8988T (cell line): ENCODE measurements at places on chromosomes 11 and 22.

- no peak for DNase-seq
Measured at GRCh38 chr11:59901306-59901705, 22.7 kb downstream of the OOSP3 start.

GRCh38 chr11:19953909-19954308 lies 206.4 kb downstream of the DBX1 start:
- no peak for DNase-seq

GRCh38 chr11:45048313-45048841 lies 97.7 kb upstream of the TP53I11 start:
- no peak for DNase-seq

DNA sequence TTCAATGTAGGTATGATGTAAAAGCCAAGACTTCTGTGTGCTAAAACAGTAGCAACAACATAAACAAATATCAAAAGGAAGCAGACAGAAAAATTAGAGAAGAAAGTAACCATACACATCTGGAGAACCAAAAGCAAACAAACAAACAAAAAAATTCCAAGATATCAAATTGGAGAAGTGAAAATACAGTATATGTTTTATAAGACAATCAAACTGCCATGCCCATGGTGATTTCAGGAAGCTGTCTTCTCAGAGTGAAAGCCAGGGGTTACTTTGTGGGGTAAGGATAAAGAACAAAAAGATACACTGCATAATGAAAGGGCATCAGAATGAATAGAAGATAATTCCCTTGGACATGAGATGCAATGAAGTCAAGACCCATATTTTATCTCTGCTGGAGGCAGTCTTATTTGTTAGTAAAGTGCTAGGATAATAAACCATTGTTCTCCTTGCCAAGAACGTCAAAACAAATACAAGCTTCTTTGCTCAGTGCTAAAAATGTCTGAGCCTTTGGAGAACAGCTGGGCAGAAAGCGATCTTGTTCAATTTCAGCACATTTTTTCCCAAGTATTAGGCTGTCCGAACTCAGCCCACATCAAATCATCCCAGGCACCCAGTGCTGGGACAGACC lies 38.1 kb upstream of the LDLRAD3 start:
- DNase-seq: no peak

GRCh38 chr22:40739721-40740120 lies 60.4 kb downstream of the MCHR1 start:
- no peak for DNase-seq

GRCh38 chr11:128453444-128454336 lies 133.7 kb downstream of the ETS1 start:
- DNase-seq: no peak

- peak; percentile 51 for DNase-seq
Measured at GRCh38 chr11:68146704-68147474, 25.7 kb upstream of the CHKA start.

- no peak for DNase-seq
Measured at GRCh38 chr22:49760280-49760629, 67.4 kb downstream of the BRD1 start.

GRCh38 chr11:112734207-112734606 lies 227.0 kb upstream of the NCAM1 start:
- no peak for DNase-seq

GRCh38 chr11:18419040-18419439 lies 6.9 kb downstream of the LDHC start:
- DNase-seq: no peak

GRCh38 chr11:18144243-18144642 lies 11.9 kb downstream of the MRGPRX3 start:
- DNase-seq: no peak

- no peak for DNase-seq
Measured at GRCh38 chr22:29028468-29028867, 33.2 kb downstream of the C22orf31 start.

GRCh38 chr22:41732096-41732772 lies 32.9 kb downstream of the MEI1 start:
- DNase-seq: no peak

- no peak for DNase-seq
Measured at GRCh38 chr11:10041748-10042446, 252.1 kb downstream of the SBF2 start.

DNA sequence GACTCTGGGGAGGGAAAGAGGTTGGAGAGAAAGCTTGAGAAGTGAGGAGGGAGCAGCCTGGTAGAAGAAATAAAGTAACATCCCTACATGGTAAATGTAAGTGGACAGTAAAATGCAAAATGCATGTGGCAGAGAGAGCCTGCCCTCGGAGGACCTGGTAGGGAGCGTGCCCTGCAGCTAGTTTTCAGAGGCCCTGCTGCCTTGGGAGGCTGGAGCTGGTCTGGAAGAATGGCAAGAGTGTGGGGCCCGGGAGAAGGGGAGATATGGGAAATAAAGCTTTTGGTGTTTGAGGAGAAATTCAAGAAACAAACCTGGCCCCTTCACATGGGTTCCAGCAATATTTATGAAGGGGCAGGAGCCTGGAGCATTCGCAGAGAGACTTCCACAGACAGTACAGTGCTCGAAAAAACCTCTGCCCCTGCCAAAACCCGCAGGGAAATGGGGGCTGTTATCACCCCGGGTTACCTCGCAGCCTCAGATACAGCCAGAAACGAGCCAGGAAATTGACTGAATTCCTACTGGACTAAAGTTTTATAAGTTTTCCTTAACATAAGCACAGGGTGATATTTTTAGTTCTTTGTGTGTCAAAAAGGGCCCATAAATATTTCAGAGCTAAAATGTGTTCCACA lies 363.0 kb downstream of the TENM4 start:
- DNase-seq: no peak

DNA sequence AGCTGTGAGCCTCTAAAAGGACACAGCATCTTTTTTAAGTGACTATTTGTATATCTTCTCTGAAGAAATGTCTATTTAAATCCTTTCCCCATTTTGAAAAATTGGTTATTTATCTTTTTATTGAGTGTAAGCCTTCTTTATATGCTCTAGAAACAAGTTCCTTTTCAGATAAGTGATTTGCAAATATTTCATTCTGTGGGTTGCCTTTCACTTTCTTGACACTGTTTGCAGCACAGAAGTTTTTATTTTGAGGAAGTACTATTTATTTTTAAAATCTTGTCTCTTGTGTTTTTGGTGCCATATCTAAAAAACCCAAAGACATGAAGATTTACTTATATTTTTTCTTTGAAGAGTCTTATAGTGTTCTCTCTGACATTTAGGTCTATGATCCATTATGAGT lies 40.1 kb upstream of the LYVE1 start:
- DNase-seq: no peak

GRCh38 chr11:31800398-31801265 lies 10.5 kb downstream of the PAX6 start:
- DNase-seq: no peak

- DNase-seq: no peak
Measured at GRCh38 chr11:84890676-84891075, 736.5 kb downstream of the DLG2 start.

DNA sequence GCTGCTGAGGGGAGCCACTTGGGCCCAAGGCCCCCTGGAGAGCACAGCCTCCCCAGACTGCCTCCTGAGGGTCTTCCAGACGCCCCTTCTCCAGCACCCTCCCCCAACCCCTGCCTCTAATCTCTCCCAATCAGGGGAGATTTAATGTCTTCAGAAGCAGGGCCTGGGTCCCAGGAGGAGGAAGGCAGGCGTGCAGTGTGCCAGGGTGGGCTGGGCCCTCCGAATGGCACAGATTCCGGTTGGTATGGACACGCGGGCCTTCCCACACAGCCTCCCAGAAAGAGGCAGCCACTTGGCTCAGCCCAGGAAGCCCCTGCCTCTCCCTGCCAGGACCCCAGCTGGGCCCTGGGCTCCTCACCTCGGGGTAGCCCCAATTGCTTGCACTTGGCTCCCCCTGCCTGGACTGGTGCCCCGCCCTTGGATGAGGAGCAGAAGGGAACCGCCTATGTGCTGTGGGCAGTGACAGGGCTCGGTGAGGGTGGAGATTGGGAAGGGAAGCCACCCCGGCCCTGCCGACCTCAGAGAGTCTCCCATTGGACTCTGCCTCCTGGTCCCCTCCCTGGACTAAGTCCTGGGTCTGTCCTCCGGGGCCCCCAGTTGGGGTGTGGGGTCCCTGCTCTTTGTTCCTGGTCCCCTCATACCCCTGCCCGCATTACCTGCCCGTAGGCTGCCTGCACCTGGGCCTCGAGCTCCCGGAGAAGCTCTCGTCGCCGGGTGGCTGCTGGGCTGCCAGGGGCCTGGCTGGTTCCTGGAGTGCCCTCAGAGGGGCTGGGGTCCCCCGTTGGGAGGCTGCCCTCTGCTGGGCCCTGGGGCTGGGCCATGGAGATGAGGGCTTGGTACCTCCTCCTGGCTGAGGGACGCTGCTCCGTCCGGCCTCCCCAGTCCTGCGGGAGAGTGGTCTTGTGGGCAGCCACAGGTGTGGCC lies 572 bp upstream of the CABP2 start:
- DNase-seq: no peak

GRCh38 chr22:25930788-25931310 lies 188.9 kb downstream of the MYO18B start:
- DNase-seq: no peak

- DNase-seq: no peak
Measured at GRCh38 chr22:24096758-24097115, 84.5 kb upstream of the SUSD2 start.
